ENCODE measurements at places on chromosomes 13 and 19.

GRCh38 chr13:25493931-25494640 is 122.3 kb downstream of the ATP8A2 start:
- no peak for DNase-seq

GRCh38 chr13:68810660-68811059 is 1297.0 kb upstream of the ATXN8OS start:
- DNase-seq, result no peak

DNA sequence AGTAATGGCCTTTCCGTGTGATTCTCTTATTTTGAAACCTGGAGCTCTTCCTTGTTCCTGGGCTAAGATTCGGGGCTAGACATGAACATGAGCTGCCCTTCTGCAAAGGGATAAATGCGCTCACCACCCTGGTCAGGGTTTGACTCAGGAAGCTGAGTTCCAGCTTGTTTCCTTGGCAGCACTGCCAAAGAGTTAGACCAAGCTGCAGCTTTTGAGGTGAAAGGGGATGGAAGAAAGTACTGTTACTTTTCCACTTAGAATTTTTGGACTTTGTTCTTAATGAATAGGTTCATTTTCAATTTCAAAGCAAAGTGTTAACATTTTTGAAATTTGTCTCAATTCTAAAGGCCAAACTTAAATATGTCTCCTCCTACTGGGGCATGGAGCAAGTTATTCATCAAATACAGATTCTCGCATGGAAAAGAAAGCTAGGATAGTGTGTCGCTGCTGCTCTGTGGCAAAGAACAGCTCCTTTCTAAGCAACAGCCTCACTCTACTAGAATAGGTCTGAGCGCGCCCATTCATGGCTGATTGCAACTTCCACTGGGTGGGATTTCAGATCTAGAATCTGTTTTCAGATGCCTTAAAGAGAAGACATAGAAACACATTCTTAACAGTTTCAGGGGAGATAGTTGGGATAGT is 2.2 kb downstream of the RGCC start:
- DNase-seq, result no peak

DNA sequence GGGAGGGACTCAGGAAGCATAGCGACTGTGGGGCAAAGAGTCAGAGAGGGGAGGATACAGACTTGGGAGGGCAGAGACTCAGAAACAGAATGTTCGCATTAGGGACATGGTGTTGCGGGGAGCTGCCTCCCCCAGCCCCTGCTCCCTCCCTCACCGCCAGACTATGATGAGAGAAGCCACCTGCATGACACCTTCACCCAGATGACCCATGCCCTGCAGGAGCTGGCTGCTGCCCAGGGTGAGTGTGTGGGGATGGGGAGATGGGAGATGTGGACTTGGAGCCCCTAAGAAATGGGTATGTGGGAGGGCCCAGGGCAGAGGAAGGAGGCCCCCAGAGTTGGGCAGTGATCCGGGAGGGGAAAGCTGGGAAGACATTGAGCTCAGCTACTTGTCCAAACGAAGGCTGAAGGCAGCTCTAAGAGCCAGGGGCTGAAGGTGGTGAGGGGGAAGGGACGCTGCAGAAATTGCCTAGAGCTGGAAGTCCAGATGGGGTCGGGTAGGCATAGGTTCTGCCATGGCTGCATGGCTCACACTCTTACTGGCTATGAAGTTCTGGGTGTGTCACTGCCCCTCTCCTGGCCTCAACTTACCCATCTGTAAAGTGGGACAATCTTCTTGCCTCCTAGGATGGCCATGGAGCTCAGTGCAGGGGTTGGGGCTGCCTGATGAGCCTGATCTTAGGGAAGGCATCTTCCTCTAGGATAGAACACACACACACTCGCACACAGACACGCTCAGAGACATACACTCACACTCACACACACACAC is 1.4 kb downstream of the SPACA6 start:
- DNase-seq, result no peak

DNA sequence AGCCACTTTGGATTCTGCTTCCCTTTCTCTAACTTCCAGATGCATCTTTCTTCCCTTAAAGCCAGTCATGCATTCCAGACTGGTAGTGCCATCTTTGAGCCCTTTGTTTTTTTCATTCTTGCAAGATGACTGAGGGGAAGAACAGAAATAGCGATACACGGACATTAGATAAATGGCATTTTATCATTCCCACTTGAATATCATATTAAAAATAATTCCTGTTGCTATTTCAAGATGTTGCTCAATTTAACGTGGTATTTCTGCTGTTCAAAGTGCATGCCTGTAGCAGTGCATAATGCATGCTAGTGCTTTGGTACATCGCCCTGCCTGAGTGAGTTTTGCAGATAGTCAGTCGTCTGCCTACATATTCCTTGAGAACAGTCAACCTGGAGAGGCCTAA is 140.6 kb upstream of the FRY start:
- no peak for DNase-seq

All from T-helper 2 cell (primary cell).